ENCODE measurements at places on chromosomes 6 and 20. TPM values are rescaled to one million over a fixed set of nuclear protein-coding genes. Genes with fewer than 3 reads are reported as not detected.

DNA sequence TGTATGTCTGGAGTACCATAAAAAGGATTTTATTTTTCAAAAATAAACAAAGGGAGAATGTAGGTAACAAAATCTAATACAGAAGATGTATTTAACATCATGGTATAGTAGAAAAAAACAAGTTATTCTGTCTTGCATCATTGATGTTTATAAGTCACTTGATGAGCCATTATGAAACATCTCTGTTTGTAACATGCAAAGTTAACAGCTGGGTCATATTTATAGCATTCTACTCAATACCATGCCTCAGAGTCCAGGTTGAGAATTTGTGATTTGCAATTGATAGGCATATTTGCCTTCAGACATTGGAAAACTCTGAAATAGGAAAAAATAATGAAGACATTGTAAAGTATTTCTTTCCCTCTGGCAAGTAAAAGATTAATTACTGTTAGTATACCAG lies 52.3 kb upstream of the IL20RA start:
- DNase-seq, result no peak

The RAET1E gene
- total RNA-seq, result not detected

DNA sequence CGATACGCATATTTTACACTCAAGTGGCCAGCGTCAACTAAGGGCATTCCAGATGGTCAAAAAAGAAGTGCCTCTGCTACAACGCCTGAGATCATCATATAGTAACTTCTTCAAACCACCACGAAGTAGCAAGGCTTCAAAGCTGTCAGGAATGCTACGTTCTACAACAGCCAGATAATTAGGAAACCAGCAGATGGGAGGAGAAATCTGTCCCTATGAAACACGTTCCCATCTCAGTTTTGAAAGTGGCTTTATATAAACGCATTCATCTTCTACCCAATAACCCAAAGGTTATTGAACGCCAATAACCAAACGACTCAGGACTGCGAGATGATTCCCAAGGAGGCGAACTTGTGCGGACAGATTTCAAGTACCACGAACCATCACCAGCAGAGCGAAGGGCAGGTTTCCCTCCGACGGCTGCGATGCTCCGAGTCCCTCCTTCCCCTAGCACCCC lies 1.2 kb downstream of the ABHD12 start:
- DNase-seq, result peak; percentile 29

The TMEM14A gene
- total RNA-seq, result 14.1 TPM

The TAF8 gene
- total RNA-seq, result 22.1 TPM

DNA sequence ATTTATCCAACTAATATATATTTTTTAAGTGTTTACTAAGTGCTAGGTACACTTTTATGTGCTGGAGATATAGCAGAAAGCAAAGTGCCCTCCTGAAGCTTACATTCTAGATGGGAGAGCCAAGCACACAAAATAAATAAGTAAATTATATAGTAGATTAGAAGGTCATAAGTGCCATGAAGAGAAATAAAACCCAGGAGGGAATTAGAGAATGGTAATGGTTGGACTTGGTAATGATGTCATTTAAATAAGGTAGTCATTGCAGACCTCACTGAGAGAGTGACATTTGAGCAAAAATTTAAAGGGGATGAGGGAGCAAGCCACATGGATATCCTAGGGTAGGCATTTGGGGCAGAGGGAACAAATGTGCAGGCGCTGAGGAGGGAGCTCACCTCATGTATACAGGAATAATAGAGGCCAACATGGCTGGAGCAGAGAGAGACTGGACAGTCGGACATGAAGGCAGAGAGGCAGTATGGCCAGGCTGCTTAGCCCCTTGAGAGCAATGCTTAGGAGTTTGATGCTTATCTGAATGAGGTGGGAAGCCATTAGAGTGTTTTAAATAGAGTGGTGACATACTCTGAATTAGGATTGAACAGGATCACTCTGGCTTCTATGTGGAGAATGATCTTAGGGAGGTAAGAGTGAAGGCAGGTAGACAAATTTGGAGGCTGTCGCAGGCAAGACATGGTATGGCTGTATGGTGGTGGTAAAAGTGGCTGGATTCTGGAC lies 14.1 kb downstream of the DSE start:
- no peak for DNase-seq

DNA sequence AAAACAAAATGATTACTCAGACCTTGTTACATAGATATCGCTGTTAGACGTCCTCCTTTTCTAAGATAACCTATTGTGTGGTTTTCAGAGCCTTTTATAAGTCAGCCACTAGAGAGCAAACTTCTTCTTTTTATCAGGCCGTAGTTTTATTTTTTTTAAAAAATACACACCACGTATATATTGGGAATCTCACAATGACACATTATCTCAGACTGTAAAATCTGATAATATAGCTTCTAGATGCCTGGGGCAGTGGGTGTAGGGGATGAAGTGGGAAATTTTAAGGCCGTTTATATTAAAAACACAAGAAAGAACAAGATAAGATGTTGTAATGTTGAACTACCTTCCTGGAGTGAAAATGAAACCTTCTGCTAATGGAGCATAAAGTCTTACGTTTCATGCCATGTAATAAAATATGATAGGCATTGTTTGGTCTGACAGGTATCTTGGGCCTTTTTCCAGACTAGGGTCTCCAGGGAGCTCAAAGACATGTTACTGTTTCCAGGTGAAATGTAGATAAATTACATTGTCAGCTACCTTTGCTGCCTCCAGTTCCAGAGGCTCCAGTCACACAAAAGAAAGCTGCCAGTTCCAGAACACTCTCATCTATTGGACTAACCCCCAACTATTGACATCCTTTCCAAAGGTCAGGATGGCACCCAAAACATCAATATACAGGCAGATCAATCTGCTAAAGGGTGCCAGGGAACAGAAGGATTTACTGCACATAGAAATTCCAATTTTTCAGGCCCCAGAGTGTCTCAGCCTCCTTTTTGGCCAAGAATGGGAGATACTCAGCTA lies 130.2 kb upstream of the AKIRIN2 start:
- DNase-seq, result no peak

The KATNA1 gene
- 13.2 TPM for total RNA-seq

- DNase-seq, result peak; percentile 58
Measured at GRCh38 chr20:38806855-38807655, 1.6 kb downstream of the PPP1R16B start.

The ROS1 gene
- 0.38 TPM for total RNA-seq

DNA sequence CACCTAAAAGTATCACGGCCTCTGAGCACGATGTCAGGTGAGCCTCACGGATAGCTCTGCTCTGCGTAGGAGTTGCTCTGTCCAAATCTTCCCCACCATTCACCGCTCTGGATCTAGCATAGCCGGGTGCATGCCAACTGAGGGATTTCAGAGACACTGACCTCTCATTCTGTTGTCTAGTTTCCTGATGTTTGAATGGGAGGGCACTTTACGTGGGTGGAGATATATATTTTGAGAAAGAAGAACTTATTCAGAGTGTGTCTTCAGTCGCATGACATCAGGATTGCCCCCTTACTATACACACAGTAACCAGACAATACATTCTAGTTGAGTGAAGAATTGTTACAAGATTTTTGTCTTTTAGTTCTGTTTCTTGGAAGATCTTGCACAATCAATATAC lies 96.5 kb upstream of the CITED2 start:
- DNase-seq, result no peak

GRCh38 chr6:134358320-134358719 lies 40.4 kb upstream of the SGK1 start:
- no peak for DNase-seq

GRCh38 chr20:11902285-11902697 lies 15.4 kb upstream of the BTBD3 start:
- no peak for DNase-seq

DNA sequence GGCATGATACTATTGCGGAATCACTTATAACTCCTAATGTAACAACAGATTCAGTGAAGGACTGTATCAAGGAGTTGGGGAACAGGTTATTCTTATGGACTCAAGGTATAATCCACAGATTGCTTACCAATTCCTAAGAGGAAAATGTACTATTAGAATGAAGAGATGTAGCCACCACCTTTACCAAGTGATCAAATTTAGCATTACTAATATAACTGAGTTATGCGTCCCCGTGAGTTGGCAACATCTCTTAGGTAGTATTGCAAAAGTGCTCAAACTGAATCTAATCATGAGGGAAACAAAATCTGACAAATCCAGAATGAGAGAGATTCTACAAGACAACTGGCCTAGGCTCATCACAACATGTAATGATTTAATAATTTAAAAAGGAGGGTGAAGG lies 777 bp upstream of the SNRNP48 start:
- DNase-seq, result no peak

DNA sequence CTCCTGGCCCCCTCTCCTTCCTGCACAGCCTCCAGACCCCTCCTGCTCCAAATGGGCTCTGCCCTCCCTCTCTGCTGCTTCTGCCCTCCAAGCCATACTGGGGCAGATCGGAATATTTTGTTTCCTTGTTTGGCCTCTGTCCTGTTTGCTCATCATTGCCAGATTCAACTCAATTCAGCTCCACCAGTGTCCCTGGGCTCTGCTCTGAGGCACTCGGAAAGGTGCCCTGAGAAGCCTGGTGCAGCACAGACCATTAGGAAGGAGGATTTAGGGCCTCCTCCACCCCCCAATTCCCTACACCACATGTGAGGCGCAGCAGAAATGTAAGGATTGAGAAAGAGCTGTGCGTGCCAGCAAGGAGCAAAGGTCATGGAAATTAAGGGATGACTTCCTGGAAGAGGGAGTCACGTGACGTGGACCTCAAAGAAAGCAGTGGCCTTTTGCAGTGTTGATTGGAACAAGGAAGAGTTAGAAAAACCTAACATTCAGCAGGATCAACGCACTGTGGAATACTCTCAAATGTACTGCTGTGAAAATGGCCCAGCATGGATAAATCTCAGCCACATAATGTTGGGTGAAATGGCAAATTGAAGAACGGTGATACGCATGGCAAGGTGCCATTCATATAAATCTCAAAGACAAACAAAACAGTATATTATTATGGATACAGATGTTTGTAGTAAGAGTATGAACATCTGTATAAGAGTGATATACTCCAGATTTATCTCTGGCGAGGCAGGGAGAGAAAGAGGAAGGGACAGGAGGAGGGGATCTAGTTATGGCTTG lies 229.5 kb upstream of the RNF24 start:
- DNase-seq, result peak; percentile 66

The TPX2 gene
- total RNA-seq, result 3.0 TPM

GRCh38 chr6:89258912-89259311 lies 41.8 kb upstream of the GABRR1 start:
- no peak for DNase-seq

DNA sequence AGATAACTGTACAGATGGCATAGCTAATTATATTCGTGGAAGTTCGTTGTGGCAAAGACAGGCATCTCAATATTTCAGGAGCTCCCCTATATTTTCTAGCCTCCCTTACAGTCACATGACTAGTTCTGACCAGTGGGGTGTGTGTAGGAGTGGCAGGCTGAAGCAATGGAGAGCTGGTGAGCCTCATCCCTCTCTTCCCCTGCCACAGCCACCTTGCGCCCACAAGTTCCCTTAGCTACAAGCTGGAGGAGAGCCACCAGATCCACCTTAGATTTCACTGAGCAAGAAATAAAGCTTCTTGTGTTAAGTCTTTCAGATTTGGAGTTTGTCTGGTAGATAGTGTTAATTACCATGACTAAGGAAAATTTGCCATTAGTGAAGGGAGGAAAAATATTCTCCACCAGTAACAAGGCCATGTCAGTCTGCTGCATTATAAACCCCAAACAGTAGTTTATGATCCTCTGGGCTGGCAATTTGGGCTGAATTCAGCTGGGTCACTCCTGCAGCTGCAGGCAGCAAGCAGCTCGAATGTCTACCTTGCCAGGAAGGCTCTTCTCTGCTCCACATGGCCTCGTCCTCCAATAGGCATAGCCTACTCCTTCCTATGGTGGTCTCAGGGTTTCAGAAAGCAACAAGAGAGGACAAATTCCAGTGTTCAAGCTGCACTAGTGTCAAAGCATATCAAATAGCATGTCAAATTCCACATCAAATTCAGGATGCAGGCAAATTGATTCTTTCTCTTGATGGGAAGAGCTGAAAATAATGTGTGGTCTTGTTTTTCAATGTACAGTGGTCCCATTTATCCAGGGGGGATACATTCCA lies 7.4 kb upstream of the RBCK1 start:
- no peak for DNase-seq

The ZNF335 gene
- total RNA-seq, result 20.1 TPM

GRCh38 chr6:136429264-136430065 lies 120.8 kb downstream of the MAP7 start:
- no peak for DNase-seq

- DNase-seq, result no peak
Measured at GRCh38 chr20:31678389-31679356, 41.0 kb downstream of the COX4I2 start.

GRCh38 chr6:23953976-23954375 lies 172.0 kb upstream of the NRSN1 start:
- no peak for DNase-seq

DNA sequence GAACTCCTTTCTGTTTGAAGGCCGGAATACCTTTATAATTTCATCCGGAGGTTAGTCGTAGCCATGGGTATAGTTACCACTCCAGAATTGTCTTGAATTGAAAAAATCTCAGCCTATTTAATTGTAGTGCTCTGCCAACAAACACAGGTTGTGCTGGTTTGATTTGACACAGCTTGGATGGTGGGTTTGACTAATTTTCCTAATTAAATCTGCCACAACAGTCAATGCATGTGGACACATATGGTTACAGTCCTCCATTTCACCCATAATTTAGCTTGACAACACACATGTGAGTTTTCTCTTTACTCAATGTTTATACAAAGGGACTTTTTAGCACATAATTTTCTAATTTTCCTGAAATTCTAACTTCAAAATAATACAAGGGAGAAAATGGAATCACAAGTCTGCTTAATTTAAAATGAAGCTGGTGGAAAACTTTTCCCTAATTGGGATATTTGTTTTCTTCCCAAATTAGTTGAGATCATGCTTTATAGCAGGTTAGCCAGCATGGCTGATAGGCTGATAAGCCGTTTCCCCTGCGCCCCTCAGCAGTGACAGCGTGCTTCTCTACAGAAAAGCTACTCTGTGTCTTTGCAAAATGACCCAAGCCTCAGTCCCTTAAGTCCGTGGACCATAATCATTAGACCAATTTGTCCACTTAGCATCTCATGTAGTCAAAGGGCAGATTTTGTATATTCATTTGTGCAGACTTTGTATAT lies 463.5 kb upstream of the FLRT3 start:
- DNase-seq, result no peak

DNA sequence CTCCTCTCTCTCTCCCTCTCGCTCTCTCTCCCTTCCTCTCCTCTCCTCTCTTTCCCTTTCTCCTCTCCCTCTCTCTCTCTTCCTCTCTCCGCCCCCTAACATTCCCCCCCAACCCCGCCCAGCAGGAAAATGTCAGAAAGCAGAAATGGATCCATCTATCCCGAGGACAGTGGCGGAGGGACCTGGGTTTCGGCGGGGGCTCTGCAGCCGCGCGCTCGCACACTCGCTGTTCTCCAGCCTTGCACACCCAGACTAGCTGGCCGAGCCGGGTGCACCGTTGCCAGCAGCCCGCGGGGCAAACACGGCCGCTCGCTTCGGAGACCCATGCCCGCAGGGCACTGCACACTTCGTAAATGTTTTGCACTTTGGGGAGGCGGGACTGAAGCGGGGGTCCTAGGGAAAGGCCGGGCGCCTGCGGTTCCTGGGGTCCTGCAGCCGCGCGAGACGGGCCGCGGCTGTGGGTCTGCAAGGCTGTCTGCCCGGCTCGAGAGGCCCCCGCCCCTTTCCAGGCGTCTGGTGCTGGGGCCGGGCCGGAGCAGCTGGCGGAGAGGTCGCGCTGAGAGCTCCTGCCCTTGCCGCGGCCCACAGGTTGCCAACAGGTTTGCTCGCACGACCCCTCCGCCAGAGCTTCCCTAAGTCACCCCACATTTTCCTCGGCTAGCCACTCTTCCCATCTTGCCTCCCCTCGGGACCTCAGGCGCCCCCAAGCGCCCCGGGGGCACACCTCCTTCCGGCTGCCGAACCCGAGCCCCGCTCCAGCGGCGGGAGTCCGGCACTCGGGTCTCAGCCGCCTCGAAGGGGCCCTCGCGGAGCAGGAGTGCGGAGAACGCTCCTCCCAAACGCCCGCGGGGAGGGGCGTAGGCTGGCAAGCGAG lies 818 bp upstream of the MDGA1 start:
- no peak for DNase-seq
